ENCODE measurements at places on chromosomes 3 and 15.

DNA sequence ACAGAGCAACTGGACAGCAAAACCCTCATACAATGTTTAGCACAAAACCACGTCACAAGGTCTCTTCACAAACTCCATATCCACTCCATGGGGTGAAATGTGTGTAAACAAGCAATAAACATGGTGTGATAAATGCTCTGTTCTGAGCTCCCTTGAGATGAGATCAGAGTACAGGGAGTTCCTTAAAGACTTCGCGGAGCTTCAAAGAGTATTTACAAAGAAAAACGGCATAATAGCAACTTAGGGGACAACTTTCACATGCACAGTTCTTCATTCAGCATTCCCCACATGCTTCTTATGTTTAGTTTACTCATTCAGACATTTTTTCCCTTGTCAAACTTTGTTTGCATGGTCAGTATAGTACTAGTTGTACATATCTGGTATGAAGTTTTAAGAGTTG lies 52.5 kb upstream of the SUCLG2 start:
- DNase-seq: no peak

GRCh38 chr15:98069256-98069655 lies 108.8 kb downstream of the ARRDC4 start:
- DNase-seq: no peak

- DNase-seq: no peak
Observed at GRCh38 chr3:151460228-151460627, 633 bp downstream of the IGSF10 start.

GRCh38 chr15:82995938-82996337 lies 9.9 kb downstream of the RAMAC start:
- no peak for DNase-seq

GRCh38 chr15:34182942-34183341 lies 27.0 kb downstream of the KATNBL1 start:
- DNase-seq: no peak

- no peak for DNase-seq
Observed at GRCh38 chr3:50190936-50191660, at the start of gene GNAT1. GNAT1 (plus strand) TSS chr3:50191610; CDS start chr3:50191726, 116 bp downstream.

- DNase-seq: no peak
Observed at GRCh38 chr3:3081381-3082233, 28.6 kb downstream of the IL5RA start.
